ENCODE measurements at places on chromosomes 4 and X.

DNA sequence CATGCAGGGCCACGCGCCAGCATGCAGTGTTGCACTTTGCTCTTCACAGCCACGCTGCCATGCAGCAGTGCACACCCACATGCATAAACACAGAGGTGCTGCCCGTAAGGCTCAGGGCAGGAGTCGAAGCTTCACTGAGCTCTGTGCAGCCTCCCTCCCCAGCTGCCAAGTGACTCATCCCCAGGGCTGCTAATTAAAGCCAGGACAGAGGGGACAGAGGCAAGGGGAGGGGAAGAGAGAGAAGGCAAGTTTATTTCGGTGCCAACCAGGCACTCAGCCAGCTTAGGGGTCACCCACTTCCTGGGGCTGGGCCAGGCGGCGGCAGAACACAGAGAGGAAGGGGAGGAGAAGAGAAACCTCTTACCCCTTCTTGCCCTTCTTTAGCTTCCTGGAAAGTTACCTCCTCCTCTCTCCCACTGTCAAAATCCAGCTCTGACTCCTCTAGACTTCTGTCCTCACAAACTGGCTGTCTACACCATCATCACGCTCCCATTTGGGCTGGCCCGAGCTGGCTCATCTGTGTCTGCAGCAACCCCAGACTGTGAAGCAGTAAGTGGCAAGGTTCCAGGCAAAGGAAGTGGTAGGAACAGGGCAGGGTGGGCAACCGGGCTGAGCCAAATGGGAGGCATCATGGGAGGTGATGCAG is 6.2 kb upstream of the IQSEC2 start:
- DNase-seq, result no peak

- no peak for DNase-seq
Observed at GRCh38 chr4:20075248-20075871, 176.3 kb upstream of the SLIT2 start.

DNA sequence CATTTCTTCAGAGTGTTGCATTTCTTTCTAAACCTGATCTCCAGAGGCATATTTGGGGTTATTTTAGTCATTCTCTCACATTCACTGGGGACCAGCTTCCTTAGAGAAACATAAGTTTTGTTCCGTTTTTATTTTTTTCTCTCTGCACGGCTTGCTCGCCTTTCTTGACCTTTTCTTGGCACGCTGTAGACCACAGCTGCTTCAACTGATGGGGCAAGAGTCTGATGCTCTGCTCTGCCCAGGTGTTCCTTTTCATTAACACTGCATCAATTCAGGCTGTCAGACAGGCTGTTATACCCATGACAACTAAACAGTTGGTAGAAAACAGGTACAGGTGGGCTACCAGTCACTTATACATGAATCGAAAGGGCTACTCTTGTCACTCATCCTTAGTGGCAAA is 682.2 kb upstream of the DIAPH2 start:
- no peak for DNase-seq

- DNase-seq, result no peak
Observed at GRCh38 chr4:109978704-109979454, 66.2 kb downstream of the EGF start.

- DNase-seq, result no peak
Observed at GRCh38 chr4:48748949-48749596, 31.0 kb downstream of the FRYL start.
